Stimulated activated CD4-positive, alpha-beta T cell treated with anti-CD3 and anti-CD28 coated beads, Interleukin-4, amount 100 ng/mL, for 4 hours (primary cell): ENCODE measurements at places on chromosomes 6 and 20.

DNA sequence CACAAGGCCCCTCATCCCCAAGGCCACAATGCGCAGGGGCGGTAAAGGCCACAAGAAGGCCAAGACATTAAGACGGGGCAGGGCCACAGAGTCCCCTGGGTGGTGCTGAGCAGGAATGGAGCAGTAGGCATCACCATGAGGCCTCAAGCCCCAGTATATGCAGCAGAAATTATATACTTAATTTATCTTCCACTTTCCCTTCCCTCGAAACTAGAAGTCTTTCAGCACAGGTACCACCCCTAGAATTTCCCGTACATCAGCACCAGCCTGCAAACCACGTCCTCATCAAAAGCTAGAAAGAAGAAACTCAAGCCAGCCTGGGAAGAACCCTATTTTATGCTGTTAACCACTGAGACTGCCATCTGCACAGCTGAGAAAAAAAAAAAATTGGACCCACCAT, 89.4 kb downstream of the PLG start:
- no peak for DNase-seq

- DNase-seq, result no peak
These were observed 18.4 kb downstream of the LCA5 start for GRCh38 chr6:79518842-79519241.

DNA sequence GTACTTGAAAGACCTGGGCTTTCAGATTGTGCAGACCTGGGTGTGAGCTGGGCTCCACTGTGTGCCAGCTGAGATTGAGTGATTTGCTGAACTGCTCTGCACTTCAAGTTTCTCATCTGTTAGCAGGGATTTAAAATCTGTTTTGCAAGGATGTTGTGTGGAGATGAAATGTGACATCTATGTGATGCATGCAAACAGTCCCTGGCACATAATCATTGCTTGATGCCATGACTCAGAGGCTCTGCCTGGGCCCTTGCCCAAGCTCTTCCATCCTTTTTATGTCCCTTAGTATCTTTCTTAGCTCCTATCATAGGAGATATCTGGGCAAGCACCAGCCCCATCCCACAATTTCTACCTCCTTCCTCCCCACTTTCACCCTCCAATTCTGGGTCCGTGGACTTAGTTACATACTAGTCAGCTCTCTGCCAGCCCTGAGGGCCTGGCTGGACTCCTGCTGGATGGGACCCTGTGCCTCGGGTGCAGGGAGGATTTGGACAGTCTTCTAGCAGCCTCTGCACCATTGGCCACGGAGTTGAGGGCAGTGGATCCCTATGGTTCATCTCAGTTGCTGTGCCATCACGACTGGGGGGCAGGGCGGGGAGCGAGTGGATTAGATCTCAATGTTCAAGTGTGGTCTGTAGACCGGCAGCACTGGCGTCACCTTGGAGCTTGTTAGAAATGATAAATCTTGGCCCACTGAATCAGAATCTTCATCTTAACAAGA, 103.6 kb downstream of the MAP3K7 start:
- no peak for DNase-seq

GRCh38 chr6:43738877-43739641, 31.0 kb upstream of the VEGFA start:
- no peak for DNase-seq

DNA sequence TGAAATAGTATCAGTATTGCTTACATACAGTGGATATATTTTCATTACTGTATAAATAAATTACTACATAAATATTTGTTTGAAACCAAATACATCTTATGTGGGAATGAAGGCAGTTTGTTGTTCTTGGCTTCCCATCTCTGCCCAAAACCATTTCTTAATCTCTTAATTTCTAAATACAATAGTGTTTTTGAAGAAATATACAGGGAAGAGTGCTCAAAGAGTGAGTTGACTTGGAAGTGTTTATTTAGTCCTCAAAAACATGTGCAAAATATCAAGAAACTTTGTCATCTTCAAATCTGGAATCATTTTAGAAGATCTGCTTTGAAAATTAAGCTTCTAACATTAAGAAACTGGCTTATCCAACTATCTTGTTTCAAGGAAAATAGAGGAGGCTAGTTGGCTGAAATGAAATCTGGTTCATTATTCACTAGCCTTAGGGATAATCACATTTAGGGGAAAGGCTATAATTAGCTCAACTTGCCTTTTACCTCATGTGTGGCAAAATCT, 259.8 kb upstream of the FLRT3 start:
- no peak for DNase-seq

GRCh38 chr6:57248311-57248895, 26.3 kb upstream of the RAB23 start:
- no peak for DNase-seq

- DNase-seq, result no peak
These were observed 29.0 kb upstream of the BCLAF1 start for GRCh38 chr6:136318676-136319075.

DNA sequence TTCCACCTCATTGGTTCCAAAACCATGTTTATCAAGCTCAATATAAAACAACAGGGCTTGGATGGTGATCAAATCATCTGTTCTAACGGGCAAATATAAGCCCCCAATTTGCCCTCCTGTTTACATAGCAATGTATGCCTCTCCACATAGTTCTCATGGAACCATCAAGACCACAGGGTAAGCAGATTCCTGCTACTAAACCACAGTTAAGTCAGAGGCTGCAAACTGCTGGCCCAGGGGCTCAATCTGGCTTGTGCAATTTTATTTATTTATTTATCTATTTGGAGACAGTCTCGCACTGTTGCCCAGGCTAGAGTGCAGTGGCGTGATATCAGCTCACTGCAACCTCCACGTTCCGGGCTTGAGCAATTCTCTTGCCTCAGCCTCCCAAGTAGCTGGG, 18.9 kb upstream of the MTHFD1L start:
- DNase-seq, result no peak

GRCh38 chr6:35139470-35139869, 1.7 kb downstream of the TCP11 start:
- DNase-seq, result no peak
